NCI-H774 (cell line): ENCODE measurements at places on chromosomes 6 and 20.

- DNase-seq: no peak
Observed at GRCh38 chr20:54650052-54650719, 174.8 kb downstream of the DOK5 start.

- no peak for DNase-seq
Observed at GRCh38 chr6:141313986-141314385, 818.7 kb upstream of the GJE1 start.

DNA sequence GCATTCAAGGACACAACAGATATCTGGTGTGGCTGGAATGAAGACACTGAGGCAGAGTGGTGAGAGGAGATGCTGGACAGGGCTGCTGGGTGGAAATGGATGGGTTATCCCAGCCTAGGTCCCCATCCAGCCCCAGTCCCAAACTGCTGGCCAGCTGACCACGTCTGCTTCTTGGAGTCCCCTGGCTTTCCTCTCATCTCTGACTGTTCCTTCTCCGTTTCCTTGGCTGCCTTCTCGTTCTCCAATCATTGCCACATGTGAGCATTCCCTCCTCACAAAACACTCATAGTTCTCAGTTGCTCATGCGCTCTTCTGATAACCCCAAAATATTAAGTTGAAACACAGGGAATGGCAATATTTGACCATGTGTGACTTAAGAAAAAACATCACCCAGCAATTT lies 31.5 kb downstream of the MAFB start:
- DNase-seq: no peak

- no peak for DNase-seq
Observed at GRCh38 chr6:101439790-101440189, 46.3 kb downstream of the GRIK2 start.

DNA sequence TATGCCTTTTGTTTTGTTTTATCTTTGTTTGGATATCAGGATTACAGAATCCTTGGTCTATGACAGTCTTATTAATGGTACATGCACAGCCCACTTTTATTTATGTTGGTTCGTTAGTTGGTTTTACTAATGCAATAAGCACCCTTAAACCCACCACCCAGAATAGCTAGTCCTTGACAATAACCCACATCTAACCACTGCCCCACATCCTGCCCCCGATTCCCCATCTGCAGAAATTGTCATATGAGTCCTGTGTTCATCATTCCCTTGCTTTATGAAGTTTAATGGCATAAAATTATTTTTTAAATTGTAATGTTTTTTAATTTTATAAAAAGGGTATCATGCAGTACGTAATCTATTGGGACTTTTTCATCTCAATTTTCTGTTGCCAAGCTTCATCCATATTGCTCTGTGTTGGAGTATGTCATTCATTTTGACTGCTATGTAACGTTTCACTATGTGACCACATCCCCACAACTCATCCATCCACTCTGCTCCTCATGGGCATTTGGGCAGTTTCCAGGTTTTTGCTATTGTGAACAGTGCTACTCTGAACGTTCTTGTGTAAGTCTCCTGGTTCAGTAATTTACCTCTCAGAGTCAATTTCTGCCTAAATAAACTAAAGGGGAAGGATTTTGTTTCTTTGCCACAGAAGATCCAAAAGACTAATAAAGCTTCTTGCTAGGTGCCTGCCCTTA lies 150.4 kb downstream of the MRPL14 start:
- no peak for DNase-seq

- no peak for DNase-seq
Observed at GRCh38 chr6:68126089-68126749, 508.9 kb upstream of the ADGRB3 start.

GRCh38 chr6:147905711-147906110 lies 397.2 kb downstream of the SAMD5 start:
- DNase-seq: no peak

- DNase-seq: no peak
Observed at GRCh38 chr6:15739353-15739752, 76.5 kb upstream of the DTNBP1 start.

- DNase-seq: no peak
Observed at GRCh38 chr6:38955861-38956260, 92.7 kb upstream of the GLP1R start.

- DNase-seq: no peak
Observed at GRCh38 chr6:168799067-168799466, 358.1 kb downstream of the SMOC2 start.

DNA sequence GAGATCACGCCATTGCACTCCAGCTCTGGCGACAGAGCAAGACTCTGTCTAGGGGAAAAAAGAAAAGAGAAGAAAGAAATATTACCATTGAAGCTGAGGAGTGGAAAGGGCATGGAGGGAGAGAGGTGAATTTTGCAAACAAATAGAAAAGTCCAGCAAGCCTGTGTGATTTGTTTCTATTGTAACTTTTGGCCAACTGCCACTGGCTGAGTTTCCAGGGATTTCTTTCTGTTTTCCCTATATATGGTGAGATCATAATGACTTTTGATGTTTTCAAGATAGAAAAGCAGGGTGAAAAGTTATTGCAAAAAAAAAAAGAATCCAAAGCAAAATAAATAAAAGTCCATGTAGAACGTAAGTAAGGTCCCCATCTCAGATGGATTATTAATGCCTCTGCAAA lies 184.2 kb upstream of the RALGAPA2 start:
- DNase-seq: no peak

DNA sequence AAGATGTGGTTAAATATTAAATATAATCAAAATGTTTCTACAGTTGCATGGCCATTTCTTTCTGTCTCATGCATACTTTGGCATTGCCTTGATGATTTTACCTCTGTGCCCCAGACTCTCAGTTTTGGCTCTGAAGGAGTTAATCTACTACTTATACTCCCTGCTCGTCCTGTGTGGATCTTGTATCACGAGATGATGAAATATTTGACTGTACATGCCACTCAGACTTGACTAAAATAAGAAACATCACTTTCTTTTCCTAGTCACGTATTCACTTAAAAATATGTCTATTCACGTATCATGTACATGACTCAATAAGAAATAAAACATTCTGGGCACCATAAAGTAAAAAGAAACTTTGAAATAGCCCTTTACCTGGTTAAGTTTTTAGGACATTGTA lies 397.7 kb downstream of the RFPL4B start:
- no peak for DNase-seq

- no peak for DNase-seq
Observed at GRCh38 chr6:56364827-56365339, 117.5 kb upstream of the COL21A1 start.

- DNase-seq: peak; percentile 59
Observed at GRCh38 chr6:130843575-130844320, 16.5 kb downstream of the SMLR1 start.

- DNase-seq: no peak
Observed at GRCh38 chr6:70131528-70131927, 171.4 kb downstream of the COL9A1 start.

- DNase-seq: no peak
Observed at GRCh38 chr6:18985996-18986395, 598.8 kb downstream of the RNF144B start.

GRCh38 chr20:25547063-25547462 lies 38.3 kb downstream of the NINL start:
- no peak for DNase-seq

DNA sequence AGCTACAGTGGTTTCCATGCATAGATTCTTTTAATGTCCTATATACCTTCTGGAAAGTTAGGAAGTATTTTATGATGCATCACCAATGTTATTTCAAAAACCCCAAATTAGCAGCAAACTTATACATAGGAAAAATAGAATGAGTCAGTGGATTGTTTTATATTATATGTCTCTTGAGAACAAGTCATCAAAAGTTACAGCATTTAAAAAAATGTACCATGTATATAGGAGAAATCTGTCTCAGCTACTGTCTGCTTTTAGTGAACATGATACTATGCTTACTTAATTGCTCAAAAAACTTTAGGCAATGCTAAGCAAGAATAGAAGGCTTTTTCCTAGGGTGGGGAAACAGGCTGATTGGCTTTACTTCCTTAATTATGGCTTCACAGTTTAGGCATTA lies 365.3 kb downstream of the SAMD5 start:
- no peak for DNase-seq

GRCh38 chr6:127515794-127516661 lies 3.1 kb downstream of the MTCL3 start:
- peak; percentile 92 for DNase-seq

GRCh38 chr6:2081155-2082138 lies 164.0 kb downstream of the GMDS start:
- no peak for DNase-seq

DNA sequence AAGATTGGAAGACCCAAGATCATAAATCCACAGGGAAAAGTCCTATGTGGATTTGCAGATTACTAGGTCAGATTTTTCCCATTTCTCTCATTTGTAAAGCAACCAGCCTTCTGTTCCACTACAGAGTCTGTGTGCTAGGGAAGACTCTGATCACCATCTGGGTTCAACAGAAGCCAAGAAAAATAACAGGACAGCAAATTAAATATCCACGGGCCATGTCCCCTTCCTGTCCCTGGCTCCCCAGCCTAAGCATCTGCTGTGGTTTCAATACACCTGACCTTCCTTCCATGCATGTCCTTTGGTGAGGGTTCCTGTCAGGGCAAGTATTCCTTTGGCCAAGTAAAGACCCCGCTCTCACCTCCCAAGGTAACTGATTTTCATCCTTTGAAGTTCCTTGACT lies 558.8 kb downstream of the KIF16B start:
- no peak for DNase-seq

- DNase-seq: no peak
Observed at GRCh38 chr20:2217857-2218539, 77.8 kb upstream of the TGM3 start.

DNA sequence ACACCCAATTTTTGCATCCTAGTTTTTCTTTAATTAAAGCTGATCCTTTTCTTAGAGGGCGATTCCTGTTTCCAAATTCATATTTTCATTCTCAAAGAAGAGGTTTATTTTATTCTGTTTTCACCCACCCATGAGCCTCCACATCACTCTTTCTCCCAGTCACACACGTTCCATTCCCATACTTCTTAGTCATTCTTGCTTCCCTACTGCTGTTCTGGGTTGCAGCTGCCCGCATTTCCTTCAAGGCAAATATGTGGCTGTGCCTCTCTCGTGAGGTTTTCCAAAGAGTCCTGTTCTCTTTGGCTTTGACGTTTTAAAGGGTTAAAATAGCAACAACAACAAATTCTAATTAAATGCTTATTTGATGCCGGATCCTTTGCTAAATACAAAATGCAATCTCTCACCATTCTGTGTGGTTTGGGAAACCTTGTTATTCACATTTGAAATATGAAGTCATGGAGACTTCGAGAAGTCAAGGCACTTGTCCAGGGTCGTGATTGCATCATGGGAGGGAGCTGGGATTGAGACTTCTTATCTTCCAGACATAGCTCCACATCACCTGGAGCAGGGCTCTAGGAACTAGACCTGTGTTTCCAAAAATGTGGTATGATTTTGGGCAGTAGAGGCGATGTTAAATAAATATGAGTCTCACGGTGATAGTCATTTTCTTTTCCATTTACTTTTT lies 126.6 kb downstream of the DOK5 start:
- no peak for DNase-seq

DNA sequence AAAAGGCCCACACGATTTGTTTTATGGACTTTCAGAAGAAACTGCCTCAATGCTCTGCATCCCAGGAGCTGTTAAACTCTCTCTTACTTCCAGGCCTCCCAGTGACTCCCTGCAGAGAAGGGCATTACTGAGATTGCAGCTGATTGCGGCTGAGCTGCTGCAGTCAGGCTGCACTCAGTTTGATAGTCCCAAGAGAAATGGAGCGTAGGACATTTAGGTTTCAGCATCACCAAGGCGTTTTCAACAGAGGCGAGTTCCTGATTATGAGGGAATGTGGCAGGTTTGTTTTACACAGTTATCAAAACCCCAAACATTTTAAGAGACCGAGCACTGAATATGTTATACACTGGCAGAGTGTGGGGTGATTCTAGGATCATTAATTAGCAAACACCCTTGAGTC lies 145.6 kb downstream of the TBX18 start:
- DNase-seq: no peak

DNA sequence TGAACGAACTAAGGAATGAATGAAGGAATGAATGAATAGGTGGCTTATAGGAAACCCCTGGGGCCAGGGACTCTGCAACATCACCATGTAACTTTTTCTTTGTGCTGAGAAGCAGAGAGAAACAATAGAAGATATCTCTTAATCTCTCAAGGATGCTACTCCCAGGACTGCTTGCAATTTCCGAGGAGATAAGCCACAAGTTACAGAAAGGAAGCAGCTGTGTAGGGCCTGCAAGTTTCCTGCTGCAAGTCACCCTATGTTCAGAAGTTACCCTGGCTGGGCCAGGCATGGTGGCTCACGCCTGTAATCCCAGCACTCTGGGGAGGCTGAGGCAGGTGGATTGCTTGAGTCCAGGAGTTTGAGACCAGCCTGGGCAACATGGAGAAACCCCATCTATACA lies 7.3 kb upstream of the MAVS start:
- no peak for DNase-seq

DNA sequence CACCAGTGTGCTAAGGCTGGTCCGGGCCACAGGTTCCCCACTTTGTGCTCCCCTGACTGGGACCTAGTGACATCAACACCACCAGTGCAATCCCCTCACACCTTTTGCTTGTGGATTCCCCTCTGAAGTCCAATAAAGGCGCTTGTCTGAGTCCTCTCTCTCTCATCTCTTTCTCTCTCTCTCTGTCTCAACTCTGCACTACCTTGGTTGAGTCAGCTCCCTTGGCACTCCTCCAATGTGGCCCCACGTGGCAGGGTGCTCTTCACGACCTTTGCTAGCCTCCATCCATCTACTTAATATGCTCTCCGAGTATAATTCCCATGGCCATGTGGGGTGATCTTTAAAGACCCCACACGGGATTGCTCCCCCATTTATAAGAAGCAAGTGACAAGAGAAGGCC lies 385.0 kb downstream of the CD83 start:
- DNase-seq: no peak

DNA sequence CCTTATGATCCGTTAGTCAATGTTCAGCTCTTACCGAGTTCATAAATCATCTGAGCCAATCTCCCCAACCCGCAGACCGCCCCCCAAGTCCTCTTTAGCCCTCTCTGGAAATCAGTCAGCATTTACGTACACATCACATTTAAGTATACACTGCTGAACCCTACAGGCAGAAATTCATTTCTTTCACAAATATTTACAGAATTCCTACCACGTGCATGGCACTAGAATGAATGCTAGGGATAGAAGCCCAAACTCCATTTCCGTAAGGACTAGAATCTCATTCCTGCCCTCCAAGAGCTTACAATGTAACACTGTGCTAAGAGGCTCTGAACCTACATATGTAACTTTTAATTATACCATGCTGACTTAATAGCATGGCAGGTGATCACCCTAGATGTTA lies 1.8 kb downstream of the OSER1 start:
- DNase-seq: no peak
